Vagina (tissue), 2 donors: ENCODE measurements at places on chromosomes 3 and 15. TPM values are rescaled to one million over a fixed set of nuclear protein-coding genes. Genes with fewer than 3 reads are reported as not detected.

GRCh38 chr3:106144030-106144429, 275.2 kb upstream of the CBLB start:
- DNase-seq = no peak

TGM5 gene
- 8.3 TPM for total RNA-seq

CCDC14 gene
- total RNA-seq = 22.6 TPM

DNA sequence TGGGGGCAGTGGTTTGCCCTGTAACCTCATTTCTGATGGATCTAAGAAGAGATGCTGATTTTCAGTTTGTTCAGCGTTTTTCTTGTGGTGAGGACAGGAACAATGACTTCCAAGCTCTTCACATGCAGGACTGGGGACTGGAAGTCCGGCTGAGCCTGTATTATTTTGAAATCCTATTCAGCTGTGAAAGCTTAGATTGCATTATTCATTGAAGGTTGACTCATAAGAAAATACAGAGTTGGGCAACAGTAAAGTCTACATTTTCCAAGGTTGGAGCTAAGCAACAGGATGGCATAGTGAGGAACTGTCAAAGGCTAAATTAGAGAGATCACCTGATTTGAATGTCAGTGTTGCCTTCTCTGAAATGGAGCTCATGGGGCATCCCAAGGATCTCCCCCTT, 230.9 kb upstream of the FEZF2 start:
- DNase-seq = no peak

ADAMTS9 gene
- total RNA-seq = 118 TPM

LRRC31 gene
- total RNA-seq = not detected

C3orf70 gene
- total RNA-seq = 5.6 TPM

DNA sequence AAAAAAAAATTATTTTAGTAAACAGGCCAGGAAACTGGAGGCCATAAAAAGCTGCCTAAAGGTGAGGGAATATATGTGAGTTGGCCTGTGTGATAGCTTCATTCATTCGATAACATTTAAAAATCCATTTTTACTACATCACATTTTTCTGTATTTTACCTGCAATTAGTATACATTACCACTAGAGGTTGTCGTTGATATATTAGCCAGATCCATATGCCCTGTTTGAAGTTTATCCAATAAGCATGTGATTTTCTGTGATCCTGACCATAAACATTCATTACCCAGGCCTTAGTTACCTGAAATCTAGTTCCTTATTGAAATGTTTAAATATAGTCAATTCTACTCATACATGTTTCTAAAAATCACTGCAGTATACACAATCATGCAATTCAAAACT, 71.4 kb downstream of the ARNT2 start:
- no peak for DNase-seq

DNA sequence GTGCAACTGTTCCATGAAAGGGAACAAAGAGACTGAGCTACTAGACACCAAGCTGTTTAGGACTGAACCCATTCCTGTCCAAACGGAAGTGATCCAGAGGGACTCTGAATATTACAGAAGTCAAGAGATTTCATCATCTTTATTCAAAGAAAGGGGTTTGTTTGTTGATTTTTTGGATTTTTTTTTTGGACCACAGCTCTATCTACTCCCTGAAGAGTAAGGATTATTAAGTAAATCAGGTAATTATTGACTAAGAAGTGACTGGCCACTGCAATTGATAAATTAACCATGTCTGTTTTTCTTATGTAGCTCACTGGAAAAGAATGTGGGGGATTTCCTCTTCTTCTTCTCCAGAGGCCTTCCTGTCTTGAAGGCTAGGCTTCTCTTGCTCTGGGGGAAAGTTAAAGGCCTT, 146.6 kb upstream of the TPM1 start:
- no peak for DNase-seq

DNA sequence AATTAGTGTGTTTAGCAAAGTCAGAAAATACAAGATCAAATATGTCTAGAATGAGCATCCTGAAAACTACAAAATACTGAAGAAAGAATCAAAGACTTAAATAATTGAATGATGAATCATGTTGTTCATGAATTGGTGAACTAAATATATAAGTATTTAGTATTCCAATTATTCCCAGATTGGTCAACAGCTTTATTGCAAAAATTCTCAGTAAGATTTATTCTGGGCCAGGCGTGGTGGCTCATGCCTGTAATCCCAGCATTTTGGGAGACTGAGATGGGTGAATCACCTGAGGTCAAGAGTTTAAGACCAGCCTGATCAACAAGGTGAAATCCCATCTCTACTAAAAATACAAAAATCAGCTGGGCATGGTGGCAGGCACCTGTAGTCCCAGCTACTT, 250.0 kb upstream of the NECTIN3 start:
- DNase-seq = no peak

DNA sequence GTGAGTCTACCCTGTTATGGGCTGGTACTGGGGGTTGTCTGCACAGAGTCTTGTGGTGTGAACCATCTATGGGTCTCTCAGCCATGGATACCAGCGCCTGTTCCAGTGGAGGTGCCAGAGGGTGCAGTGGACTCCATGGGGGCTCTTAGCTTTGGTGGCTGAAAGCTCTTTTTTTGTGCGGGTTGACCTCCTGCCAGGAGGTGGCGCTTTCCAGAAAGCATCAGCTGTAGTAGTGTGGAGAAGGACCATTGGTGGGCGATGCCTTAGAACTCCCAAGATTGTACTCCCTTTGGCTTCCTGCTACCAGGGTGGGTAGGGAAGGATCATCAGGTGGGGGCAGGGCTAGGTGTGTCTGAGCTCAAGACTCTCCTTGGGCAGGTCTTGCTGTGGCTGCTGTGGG, 602.6 kb downstream of the RSL24D1 start:
- DNase-seq = no peak

GRCh38 chr3:141777957-141778813, 15.0 kb downstream of the GRK7 start:
- DNase-seq = peak; percentile 71

DNA sequence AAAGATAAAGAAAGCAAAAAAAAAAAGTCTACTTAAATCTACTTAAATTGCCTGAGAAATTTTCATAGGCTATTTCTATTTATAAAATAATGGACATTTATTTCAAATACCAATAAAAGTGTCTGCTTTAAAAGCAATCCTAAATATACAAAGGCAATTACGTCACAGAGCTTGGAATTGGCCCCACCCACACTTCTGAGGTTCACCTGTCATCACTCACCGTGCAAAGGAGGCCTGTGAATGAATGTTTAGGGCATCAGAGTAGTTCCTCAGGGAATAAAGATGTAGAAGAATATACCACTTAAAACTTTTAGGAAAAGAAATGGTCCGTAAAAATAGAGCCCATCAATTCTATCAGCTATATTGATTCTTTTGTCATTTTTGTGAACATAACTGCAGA, 621.8 kb downstream of the ROBO1 start:
- DNase-seq = no peak

GRCh38 chr15:36612063-36612788, 32.8 kb downstream of the CDIN1 start:
- DNase-seq = no peak

DNA sequence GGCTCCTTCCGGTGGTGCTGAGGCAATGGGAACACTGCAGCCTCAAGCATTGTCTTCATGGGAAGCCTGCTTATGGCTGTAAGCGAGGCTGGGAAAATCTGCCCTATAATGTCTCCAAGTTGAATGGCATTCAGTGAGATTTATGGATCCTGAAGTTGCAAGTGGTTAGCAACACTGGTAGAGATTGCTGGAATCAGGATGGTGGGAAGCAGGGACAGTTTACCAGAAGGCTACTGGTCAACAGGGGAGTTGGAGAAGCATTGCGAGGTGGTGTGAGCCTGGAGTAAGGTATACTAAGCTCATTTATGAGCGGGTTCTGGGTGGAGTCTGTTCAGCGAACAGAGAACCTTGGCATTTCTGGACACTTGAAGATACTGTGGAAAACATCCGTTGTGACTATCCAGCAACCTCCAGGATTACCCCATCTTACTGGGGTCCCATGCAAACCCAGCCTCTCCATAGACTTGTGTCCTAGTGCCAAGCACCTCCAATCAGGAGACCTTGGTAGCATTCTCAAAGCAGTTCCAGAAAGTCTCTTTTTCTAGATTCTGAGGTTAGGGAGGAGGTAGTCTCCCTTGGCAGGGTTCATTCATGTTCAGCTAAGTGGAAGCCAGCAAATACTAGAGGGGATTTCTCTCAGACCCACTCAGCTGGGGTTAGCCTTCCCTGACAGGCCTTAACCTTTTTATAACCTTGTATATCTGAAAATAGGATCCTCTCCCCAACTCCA, 7.3 kb downstream of the RPSA start:
- DNase-seq = no peak

- DNase-seq = no peak
Observed at GRCh38 chr15:52615302-52615701, 46.5 kb upstream of the ARPP19 start.
